Activated naive CD8-positive, alpha-beta T cell treated with anti-CD3 and anti-CD28 coated beads, Interleukin-2, amount 50 U/mL, for 24 hours (primary cell): ENCODE measurements at places on chromosomes 5 and 9.

DNA sequence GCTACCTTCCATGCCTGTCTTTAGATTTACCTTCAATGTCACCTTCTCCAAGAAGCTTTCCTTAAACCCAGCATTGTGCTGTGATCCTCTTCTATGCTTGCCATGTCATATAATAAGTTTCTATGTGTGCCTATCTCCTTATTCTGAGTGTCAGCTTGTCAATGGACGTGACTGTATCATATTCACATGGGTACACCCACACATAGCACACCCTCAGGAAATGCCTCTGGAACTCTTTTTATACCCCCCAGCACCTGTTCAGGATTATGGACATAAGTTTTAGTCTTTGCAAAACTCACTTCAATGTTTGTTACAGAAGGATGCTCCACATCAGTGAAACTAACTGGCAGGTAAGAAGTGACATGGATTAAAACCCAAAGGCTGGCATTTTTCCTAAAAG is 7.4 kb downstream of the GAS1 start:
- DNase-seq, result no peak

- DNase-seq, result peak; percentile 38
These were observed 242.3 kb upstream of the PTGER4 start for GRCh38 chr5:40437452-40437861.

DNA sequence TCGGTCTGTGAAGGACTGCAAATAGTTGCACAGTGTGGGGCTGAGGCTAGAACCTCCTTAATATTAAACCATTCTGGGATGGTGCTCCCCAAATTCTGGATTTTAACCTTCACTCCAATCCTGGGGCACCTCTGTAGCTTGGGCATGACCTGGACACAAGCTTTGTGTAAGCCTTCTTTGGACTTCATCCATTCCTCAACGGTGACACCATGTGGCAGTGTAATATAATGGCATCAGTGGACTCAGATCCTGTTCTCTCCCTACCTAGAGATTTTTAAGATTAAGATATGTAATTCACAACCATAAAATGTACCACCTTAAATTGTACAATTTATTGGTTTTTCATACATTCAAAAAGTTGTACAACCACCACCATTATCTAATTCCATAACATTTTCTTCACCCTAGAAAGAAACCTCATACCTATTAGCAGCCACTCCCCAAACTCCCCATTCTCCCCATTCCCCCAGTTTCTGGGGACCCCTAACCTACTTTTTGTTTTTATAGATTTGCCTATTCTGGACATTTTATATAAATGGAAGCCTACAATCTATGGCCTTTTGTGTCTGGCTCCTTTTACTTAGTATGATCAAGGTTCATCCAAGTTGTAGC is 4.8 kb upstream of the PLGRKT start:
- DNase-seq, result peak; percentile 41

DNA sequence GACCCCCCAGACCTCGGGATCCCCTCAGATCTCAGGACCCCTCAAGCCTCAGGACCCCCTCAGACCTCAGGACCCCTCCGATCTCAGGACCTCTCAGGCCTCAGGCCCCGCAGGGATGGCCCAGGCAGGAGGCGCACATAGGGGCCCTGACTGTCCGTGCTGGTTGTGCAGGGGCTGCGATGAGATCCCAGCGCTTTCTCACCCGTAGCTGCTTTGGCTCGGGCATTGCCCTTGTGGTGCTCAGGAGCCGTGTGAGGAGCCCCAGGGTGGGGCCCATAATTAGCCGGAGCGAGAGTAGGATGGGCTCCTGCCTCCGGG is 680 bp upstream of the LPCAT1 start:
- DNase-seq, result no peak

DNA sequence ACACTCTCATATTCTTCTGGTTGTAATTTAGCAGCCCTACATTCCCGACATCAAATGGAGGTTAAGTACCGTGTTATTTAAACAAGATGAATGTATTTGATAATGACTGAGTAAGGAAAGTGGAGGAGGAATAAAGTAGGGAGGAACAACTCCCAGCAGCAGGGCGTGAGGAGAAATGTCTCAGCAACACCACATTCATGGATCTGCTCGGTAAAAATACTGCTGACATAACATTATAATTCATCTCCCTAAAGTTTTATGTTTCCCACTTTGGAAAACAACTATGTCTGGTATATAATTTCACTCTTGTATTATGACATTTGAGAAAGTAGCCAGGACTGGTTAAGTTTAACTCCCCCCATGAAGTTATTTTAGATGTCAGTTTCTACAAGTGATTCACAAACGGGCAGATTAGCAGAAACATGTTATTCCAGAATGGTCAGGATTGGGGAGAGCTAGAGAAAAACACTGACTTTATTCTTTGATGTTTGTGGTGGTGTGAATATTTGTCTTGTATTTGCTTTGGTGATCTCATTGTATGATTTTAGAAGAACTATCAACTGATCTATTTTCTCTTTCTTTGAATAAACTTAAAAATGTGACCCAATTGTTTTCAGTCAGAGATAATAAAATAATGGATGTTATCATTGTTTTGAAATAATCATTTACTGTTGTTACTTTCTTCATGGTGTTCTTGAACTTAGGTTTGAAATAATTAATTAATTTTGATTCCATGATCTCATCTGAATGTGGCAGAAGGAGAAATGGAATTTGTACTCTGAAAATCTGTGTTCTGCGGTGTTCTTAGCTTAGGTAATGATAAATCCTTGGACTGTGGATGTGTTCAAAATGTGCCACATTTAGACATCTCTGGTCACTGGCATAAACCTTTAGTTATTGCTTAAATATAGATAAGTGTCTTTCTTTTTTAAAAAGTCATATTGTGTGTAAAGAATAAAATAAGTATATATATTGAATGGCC is 303.6 kb upstream of the ZNF608 start:
- no peak for DNase-seq

DNA sequence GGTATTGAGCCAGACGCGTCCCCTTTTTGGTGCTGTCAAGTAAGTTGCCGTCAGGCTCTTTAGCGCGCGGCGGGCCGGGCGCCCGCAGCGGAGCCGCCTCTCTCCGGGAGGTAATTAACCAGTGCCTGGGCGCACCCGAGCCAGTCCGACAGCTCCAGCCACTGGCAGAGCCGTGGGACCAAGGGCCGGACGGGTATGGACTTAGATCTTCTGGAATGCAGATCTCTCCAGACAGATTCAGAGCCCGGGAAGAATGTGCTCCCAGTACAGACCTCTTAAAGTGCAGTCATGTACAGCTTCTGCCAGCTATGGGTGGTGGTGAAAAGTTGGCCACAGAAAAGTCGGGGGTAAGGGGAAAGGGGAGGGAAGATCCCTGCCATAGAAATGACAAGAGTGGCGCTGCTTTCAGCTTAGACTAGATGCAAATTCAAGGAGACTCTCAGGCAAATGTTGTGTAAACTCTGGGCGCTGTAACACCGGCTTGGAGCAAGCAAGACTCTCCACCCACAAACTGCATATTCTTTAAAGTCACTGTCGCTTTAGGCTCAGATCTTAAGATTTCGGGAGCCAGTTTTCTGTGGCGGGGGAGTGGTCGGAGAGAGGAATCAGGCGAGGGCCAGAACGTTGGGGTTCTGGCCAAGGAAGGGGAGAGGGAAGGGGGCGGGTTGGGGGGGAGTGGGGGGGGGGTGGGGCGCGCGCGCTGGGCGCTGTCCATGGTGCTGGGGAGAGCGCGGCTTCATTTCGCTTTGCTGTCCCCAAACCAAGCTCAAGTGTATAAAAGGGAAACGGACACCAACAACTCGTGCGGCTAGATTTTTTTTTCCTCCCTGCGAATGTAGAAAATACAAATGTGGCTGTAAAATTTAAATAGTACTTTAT is 29.2 kb downstream of the NR2F1 start:
- no peak for DNase-seq

- no peak for DNase-seq
These were observed 19.8 kb downstream of the TXNDC8 start for GRCh38 chr9:110317911-110318310.

- DNase-seq, result no peak
These were observed 67.5 kb downstream of the APBA1 start for GRCh38 chr9:69604568-69605219.

DNA sequence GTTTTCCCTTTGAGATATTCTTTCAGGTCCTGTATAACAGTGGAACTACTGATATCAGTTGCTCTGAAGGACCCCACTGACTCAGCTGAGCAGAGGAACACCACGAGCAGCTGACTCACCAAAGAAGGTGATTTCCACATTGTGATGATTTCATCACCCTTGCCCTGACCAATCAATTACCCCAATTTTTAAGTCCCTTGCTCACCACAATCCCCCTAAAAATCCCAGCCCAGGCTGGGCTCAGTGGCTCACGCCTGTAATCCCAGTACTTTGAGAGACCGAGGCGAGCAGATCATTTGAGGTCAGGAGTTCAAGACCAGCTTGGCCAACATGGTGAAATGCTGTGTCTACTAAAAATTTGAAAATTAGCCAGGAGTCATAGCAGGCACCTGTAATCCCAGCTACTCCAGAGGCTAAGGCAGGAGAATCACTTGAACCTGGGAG is 125.3 kb upstream of the ABCA1 start:
- DNase-seq, result peak; percentile 48

GRCh38 chr9:90834828-90835595 is 33.4 kb downstream of the SYK start:
- no peak for DNase-seq

DNA sequence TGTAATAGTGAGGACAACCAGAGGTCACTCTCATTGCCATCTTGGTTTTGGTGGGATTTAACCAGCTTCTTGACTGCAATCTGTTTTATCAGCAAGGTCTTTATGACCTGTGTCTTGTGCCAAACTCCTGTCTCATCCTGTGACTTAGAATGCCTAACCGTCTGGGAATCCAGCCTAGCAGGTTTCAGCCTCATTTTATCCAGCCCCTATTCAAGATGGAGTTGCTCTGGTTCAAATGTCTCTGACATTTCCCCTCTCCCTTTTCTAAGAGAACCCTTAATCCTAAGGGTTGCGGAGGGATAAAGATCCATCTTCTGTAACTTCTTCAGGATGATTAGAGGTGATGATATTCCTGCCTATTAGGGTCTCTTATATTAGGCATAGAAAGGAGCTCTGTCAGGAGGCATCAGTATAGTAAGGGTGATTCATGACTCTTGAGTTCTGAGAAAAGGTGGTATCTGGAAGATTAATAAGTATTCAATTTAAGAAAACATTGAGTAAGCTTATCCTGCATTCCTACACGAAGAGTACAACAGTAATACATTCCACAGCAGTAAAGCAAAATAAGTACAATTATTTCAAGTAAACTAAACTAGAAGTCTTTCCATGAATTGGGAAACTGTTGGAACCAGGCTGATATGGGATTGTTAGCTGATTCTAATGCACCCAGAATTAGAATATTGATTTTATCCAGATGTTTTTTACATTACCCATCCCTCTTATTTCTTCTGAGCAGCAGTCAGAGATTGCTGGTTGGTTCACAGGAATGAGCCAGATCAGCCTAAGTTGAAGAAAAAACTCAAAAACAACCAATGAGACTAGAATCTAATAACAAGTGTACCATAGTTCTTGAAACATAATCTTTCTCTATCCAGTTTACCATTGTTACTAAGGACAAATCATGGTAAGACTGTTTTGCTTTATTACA is 39.9 kb downstream of the SHC3 start:
- DNase-seq, result no peak

GRCh38 chr5:109833946-109834345 is 144.2 kb downstream of the MAN2A1 start:
- no peak for DNase-seq

- DNase-seq, result peak; percentile 64
These were observed 19.0 kb upstream of the FER start for GRCh38 chr5:108728566-108729241.

- DNase-seq, result no peak
These were observed 27.3 kb upstream of the CTNNAL1 start for GRCh38 chr9:109040571-109040970.

DNA sequence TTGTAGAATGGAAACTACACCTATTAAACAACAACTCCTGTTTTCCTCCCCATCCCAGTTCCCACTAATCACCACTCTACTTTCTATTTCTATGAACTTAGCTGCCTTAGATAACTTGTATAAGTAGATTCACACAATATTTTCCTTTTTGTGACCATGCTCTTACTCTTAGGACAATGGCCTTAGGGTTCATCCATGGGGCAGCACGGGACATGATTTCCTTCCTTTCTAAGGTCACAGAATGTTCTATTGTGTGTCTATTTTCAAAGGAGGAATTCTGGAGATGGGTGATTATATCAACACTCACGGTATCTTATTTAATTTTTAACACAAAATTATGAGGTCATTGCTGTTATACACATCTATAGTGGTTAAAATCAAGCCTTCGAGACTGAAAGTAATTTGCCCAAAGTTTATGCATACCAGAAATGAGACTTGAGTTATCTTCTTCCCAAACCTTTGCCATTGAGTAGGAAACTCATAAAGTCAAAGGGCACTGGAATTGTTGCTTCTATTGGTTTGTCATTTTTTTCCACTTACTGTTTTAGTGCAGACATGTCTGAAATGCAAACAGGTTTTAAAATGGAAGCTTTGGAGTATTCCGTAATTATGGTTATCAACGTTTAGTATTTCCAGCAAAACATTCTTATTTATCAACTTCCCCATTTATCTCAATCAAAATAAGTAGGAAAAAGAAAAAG is 23.6 kb downstream of the CTSL start:
- DNase-seq, result no peak

GRCh38 chr9:86947146-86948073 is at the start of gene GAS1:
Gene GAS1 (minus strand): TSS chr9:86947506. CDS start chr9:86946779, 727 bp downstream.
- DNase-seq, result peak; percentile 54

DNA sequence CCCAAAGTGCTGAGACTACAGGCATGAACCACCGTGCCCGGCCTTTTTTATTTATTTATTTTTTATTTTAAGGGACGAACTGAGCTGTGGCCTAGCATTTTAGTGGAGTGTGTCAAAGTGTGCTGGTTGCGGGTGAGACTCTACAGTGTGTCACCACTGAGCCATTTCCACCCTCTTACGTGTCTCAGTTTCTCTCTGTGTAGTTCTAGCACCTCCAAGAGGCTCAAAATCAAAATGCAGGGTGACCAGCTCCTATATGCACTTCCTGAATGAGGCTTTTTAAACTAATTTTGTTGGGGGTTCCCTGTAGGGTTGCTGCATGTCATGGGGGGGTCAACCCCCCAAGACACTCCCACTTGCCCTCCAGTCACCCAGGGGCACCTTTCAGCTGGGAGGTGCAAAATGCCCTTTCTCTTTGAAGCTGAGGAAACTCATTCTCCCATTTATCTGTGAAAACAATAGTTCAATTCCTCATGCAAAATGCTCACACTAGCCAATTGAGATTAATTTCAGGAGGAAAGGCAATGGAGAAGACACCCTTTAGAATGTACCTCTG is 69.3 kb downstream of the COL15A1 start:
- DNase-seq, result no peak
